Cardiac fibroblast (primary cell): ENCODE measurements at places on chromosomes 16 and 17.

DNA sequence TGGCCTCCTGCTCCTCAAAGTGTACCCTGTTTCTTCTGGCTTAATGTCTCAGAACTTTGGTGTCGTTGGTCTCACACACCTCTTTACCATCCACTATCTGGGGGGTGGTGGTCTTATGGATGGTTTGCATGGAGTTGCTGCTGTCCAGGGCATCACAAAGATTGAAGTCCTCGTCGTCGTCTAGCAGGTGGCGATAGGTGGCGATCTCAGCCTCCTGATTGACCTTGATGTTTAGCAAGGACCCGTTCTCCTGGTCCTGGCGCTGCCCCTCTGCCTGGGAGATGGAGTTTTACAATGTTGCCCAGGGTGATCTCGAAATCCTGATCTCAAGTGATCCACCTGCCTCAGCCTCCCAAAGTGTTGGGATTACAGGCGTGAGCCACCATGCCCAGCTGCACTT is 31.1 kb upstream of the HELZ start:
- no peak for DNase-seq

DNA sequence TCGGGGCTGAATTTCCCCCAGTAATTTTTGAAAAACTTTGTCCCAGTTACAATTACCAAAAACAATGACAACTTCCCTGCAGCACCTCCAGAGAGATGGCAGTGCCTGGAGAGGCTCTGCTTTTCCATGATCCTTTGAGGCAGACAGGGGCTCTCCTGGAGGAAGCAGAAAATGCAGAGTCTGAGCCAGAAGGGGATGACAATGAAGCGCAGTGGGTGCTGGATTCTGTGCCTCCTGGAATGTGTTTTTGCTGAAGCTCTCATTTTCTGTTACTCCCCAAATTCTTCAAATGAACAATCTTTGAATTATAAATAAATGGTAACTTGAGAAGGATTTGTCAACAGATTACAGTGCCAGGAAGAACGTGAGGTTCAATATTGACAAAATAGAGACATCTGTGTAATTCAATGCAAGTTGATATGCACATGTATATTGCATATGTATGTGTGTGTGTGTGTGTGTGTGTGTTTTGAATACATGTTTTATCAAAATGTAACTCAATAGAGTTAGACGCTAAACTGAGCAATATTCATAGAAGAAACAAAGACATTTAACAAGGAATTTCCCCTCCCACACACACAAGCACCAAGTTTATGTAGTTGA is 9.7 kb upstream of the RUSF1 start:
- DNase-seq, result no peak

DNA sequence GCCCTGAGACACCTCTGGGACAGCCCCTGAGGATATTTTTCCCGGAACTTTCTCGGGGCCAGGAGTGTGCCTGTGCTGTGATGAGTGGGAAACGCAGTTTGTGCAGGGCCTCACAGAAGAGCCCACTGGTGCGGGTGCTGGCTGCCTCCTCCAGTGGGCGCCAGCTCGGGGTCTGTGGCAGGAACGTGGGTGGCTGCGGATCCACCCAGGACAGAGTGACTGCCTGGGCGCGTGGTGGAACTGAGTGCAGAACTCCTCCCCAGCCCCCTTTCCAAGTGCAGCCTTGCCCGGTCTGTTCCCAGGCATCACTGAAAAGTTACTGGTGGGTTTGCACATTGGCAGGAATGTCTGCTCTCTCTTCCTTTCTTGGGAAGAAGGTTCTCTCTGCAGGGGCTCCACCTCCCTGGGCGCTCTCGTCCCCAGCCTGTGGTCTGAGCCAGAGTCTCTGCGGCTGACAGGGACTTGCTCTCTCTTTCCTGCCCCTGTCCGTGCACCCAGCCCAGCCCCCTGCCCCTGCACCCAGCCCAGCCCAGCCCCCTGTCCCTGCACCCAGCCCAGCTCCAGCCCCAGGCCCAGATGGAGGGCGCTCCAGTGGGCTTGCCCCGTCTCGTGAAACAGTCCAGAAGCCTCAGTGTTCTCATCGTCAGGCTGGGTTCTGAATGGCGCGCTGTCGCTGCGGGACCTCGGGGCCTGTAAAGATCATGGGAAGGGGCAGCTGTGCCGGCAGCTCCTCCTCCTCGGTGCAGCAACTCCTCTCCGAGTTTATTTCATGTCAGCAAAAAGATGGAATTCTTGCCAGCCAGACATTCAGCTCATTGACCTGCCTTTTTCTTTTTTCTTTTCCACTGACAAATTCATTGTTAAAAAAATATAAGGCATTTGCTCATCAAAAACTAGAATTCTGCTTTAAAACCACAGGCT is 117.5 kb downstream of the BANP start:
- no peak for DNase-seq

GRCh38 chr17:4807605-4808377 is 839 bp downstream of the PLD2 start:
- DNase-seq, result no peak

GRCh38 chr16:60127196-60127595 is 1393.1 kb upstream of the GOT2 start:
- DNase-seq, result no peak

DNA sequence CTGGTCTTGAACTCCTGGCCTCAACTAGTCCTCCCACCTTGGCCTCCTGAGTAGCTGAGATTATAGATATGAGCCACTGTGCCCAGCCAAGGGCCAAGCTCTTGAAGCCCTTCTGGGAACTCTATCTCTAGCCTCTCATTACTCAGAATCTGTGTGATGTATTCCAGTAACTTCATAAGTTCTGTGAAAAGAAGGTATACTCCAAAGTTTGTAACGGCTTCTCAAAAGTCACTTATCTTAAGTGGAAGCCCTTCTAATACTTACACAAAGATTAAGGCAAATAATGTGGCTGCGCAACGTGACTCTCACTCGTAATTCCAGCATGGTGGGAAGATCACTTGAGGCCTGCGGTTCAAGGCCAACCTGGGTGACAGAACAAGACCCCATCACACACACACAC is 19.1 kb upstream of the ATP6V0C start:
- no peak for DNase-seq

GRCh38 chr16:59880611-59881010 is 1146.5 kb upstream of the GOT2 start:
- no peak for DNase-seq

- no peak for DNase-seq
These were observed 83.3 kb downstream of the WDR59 start for GRCh38 chr16:74901606-74902005.
